ENCODE measurements at places on chromosomes 4 and X.

GRCh38 chr4:121701263-121701662 lies 4.5 kb upstream of the ANXA5 start:
- no peak for DNase-seq

GRCh38 chrX:153861733-153862310 lies 24.2 kb downstream of the L1CAM start:
- no peak for DNase-seq

GRCh38 chrX:24260842-24261550 lies 52.9 kb downstream of the SUPT20HL2 start:
- DNase-seq = no peak

GRCh38 chr4:1379801-1380331 lies 26.4 kb downstream of the NKX1-1 start:
- no peak for DNase-seq

DNA sequence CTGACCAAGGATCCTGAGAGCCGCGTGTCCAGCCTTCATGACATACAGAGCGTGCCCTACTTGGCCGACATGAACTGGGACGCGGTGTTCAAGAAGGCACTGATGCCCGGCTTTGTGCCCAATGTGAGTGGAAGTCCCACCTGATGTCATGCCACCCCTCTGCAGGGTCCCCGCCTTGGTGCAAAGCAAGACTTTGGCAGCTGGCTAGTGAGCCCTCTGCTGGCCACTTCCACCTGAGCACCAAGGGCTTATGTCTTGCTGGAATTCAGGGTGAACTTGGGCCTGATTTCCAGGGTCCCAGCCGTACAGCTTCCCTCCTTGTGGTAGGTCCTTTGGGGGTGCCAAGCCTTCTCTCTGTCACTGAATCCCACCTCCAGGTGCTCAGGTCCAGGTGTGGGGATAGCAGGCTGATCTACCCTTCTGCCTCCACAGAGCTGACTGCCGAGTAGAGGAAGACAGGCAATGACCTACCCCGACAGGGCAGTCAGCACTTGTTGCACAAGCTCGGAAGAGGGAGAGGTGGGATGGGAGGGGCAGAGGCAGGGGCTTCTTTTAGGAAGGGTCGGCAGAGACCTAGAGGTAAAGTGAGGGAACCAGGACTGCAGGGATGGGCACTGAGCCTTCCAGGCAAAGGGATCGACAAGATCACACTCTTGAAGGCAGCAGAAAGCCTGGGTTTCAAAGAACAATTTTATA lies 248.1 kb downstream of the EVC2 start:
- DNase-seq = no peak

DNA sequence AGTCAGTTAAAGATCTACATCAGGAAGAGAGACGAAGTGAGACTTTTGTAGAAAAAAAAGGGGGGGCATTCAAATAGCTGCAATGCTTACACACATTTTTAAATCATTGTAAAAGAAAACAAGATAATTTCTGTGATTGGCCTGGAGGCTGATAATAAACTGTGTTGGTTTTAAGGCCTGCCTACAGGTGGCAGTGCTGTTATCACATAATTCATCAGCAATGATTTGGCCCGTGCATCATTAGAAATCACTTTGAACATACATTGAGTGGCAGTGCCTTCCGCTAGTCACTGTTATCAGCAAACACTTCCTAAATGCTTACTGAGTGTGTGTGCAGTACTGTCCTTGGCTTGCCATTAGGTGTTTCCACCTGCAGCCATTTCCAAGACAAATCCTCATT lies 831.9 kb downstream of the TRIML1 start:
- no peak for DNase-seq

DNA sequence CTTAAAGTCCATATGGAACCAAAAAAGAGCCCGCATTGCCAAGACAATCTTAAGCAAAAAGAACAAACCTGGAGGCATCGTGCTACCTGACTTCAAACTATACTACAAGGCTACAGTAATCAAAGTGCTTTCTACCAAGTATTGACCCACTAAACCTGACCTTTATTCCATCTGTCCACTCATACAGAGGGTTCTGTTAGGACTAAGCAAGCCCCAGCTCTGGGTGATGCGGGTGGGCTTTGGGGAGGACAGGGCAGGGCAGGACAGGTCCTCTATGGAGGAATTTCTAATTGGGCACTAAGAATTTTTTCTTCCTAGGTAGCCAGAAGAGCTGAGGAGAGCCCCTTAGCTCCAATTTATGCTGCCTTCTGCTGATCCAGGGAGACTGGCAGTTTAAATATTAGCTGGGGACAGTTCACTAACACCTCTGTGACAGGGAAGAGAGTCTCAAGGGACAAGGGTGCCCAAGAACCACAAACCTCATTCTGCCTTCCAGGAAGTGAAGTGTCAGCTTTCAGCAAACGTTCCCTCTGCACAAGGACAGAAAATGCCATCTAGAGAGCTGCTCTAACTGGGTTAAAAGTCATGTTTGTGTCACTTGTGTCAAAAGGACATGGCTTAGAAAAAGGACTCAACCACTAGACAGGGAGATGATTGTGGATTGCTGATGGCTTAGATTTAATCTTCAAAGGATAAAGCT lies 143.2 kb downstream of the KIT start:
- DNase-seq = no peak

- no peak for DNase-seq
These were observed 348.5 kb upstream of the NR3C2 start for GRCh38 chr4:148790691-148791090.

DNA sequence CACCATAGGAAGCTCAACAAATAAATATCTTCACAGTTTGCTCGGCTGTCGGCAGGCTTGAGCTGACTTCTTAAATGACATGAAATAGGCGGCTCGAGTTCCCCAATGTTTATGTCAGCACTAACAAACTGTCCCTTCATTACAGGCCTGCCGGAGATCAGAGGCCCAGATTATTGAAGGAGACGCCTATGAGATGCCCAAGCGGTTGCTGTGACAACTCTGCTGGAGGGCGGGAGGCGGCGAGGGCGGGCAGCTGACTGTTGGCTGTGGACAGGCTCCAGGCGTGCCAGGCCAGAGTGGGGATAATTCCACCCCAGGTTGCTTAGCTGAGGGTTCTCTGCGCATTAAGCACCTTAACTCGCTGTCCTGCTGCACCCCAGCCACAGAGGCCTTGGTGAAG lies 39.2 kb upstream of the MSX1 start:
- no peak for DNase-seq

GRCh38 chrX:134600714-134601113 lies 57.6 kb downstream of the PLAC1 start:
- DNase-seq = no peak

DNA sequence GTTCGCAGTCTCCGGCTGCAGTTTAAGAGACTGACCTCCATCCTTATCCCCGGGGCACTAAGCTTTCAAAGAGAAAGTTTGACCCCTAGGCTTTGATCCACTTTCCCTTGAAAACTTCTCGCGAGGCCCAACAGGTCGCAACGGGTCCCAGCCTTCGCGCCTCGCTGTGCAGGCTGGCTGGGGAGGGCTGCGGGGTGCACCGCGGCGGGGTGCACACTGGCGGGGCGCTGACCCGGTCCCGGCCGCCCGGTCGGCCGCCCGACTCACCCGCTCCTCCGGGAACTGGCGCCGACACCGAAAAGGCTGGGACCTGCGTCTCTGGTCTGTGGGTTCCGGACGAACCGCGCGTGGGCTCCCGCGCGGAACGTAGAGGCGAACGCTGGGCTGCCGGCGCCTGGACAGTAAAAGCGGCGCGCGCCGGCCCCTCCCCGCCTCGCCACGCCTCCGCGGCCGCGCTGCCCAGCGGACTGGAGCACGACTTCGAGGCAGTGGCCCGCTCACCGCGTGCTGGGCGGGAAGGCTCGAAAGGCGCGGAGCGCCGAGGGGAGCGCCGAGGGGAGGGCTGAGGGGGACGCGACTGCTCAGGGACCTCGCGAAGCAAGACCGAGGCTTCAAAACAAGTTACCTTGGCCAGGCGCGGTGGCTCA lies at the start of gene TAF7L:
TAF7L (minus strand) TSS at position 378 of the 647 bp plus-strand sequence. CDS start 3,791 bp downstream, outside the sequence.
- no peak for DNase-seq

DNA sequence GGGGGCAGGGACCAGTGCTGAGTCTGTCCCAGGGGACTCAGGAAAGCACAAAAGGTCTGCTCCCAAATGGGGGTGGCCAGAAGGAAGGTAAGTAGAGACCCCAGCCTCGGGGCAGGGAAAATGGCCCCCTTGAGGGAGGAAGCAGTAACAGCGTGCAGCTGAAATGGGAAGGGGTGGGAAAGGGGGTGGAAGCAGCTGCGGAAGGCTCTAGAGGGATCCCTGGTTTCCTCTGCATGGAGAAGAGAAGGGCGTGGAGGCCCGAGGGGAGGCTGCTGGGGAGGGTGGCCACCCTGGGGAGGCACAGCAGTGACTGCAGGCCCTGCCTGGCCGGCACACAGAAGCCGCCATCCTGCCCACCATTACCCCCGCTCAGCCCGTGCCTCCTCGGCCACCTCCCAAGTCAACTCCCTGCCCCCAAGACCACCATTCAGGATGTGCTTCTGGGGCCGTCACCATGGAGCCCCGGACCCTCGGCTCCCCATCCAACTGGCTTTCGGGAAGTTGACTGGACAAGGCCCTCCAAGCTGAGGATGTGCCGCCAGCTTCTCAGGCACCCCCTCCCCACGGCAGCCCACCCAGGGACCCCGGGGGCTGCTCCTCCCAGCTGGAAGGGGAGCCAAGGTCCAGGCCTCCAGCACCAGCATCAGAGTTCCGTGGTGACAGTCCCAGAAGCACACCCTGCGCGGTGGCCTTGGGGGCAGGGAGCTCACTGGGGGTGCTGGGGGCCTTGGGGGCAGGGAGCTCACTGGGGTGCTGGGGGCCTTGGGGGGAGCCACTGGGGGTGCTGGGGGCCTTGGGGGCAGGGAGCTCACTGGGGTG lies 23.6 kb downstream of the CFAP99 start:
- DNase-seq = no peak

DNA sequence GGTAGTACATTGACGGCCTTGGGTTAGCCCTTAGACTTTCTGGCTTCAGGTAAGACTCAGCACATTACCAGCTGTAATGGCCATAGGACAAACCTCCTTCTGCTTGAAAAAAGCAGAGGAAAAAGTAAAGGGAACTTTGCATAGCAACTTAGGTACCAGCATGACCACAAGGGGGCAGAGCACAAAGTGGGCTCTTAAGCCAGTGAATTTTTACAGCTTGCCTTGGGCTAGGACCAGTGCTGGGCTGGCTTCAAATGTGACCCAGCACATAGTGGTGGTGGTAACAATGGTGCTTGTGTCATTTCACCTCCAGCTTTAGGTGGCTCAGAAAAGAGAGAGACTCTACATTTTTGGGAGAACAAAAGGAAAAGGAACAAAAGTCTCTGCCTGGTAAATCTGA lies 66.1 kb downstream of the KLHL4 start:
- no peak for DNase-seq

DNA sequence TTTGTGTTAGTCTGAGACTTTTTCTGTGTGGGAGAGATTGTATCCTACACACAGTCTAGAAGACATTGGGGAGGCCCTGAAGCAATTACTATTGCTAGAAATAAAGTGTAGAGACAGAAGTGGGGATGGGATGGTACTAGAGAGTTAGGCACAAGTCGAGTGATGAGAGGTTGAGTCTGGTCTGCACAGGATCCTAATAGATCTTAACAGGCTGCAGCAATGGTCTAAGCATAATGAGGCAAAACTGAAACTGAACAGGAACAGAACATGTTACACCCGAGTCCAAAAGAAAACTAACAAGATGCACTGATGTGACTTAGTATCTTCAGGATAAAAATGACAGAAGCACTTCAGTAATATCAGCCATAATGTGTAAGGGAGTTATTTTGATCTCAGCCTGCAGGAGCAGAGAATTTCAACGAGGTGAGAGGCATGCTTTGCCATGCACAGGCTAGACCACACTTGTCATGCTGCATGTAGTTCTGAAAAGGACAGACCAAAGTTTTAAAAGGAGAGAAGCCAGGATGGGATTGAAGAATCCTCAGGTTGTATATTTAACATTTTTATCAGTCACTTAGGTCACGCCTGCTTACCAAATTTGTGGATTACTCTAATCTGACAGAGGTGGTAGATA lies 205.8 kb upstream of the BOD1L1 start:
- no peak for DNase-seq

- no peak for DNase-seq
These were observed 170.1 kb downstream of the AFAP1 start for GRCh38 chr4:7769396-7770223.

DNA sequence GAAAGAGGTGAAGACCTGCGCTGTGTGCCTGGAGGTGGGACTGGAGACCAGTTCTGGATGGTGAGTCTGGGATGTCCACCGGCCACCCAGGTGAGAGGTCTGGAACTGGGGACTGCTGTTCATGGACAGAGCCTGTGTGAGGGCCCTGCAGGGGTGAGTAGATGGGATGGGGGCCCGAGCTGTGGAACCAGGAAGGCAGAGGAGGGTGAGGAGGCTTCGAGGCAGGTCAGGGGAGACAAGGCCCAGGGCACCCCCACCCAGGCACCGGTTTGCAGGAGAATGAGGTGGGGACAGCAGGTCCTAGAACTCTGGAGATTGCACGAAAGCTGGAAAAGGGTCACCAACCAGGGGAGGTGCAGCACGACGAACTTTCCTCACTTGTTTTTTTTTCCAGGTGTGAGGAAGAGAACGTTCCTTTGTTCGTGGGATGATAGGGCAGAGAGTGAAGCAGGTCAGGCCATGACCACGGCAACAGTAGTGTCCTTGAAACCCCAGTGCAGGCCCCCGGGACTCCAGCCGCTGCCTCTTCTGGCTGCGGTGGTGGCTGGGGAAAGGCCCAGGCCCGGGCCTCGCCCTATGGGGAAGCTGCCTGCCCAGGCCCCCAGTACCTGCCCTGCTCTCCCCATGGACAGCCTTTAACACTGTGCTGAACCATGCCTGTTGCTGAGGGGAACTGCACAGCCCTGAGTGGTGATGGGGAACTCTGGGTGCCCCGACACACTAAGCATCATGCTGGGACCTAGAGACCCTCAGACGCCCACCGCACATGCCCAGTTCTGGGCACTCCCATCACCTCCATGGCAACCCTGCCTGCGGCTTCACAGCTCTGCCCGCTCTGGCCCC lies 22.9 kb downstream of the TNIP2 start:
- DNase-seq = no peak

DNA sequence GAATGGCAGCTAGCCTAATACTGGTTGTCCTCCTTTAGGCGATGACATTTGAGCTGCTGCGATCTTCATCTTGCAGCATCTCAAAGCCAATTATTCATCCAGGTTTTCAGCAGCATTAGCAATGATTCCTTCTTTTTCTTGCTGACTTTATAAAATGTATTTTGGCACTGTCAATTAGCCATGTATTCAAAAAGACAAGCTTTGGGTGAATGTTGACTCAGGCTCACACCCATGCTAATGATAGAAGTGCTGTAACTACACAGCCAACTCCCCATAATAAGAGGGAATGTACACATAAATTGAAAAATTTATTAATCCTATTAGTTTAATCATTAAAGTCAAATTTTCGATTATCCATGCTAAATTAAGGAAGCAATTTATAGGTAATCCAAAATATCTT lies 24.3 kb upstream of the NPNT start:
- DNase-seq = no peak

DNA sequence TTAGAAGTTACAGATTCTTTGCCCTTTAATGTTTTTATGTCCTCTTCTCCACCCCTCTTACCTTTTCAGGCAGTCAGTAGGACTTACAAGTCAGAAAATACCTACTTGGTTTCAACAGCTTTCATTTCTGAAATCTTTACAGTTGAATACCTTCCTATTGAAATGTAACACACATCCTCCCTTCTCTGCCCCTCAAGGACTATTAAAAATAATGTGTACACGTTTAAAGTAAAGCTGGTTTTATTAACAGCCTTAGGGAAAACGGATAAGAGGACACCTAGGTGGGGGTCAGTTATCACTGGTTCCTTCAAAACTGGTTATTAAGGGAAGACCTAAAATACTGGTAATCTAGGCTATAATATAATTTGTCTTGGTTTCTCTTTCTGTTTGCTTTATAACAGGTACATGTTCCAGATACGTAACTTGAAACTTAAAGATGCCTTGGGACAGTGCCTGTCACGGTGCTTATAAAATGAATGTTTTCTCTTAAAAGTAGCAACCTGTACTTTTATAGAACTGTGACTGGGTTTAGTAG lies 1.8 kb downstream of the CCSER1 start:
- DNase-seq = no peak

All from AG09319 (cell line).